ENCODE measurements at places on chromosomes 11 and 22.

GRCh38 chr22:19959043-19959586 lies 17.5 kb upstream of the TXNRD2 start:
- DNase-seq, result peak; percentile 90

GRCh38 chr11:83681031-83681781 lies 395.0 kb upstream of the CCDC90B start:
- DNase-seq, result no peak

DNA sequence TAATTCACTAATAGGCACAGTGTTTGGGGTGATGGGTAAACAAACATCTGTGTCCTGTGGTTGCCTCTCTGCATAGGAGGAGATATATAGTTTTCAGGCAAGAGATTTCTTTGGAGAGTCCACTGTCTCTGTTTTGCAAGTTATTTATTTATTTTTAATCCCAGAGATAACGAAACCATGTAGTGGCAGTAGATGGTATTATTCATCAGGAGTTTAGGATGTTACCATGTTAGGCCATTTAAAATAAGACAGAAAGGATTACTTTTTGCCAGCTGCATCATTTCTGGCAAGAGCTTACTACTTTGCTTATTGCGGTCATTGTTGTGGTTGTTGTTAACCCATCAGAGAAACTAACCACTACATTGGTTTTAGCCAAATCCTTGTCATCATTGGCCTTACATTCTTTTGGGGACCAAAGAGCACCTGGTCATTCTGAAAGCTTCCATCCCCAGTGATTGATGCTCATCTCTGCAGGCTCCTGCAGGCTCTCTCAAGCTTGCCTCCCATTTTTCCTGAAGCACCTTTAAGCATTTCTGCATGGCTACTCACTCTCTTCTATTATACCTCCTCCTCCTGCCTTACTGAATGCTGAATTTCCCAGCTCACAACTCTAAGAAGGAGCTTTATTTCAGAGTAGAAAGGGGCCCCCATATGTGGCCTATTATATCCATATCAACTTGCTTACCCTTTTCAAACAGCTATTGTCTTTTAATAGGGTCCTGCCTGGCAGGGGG lies 84.4 kb downstream of the CSTPP1 start:
- DNase-seq, result no peak

- DNase-seq, result no peak
Observed at GRCh38 chr11:18618342-18619025, 15.7 kb downstream of the SPTY2D1 start.

- no peak for DNase-seq
Observed at GRCh38 chr11:100830978-100831732, 144.1 kb downstream of the ARHGAP42 start.
